ENCODE measurements at places on chromosomes 6 and 20. TPM values are rescaled to one million over a fixed set of nuclear protein-coding genes. Genes with fewer than 3 reads are reported as not detected.

The PACRG gene
- 0.12 TPM for total RNA-seq

The TRIM31 gene
- not detected for total RNA-seq

The SGK2 gene
- 0.44 TPM for total RNA-seq

The CRISP2 gene
- not detected for total RNA-seq
